ENCODE measurements at places on chromosomes 12 and 14. TPM values are rescaled to one million over a fixed set of nuclear protein-coding genes. Genes with fewer than 3 reads are reported as not detected.

The AP5M1 gene
- 13.1 TPM for total RNA-seq

The ERBB3 gene
- total RNA-seq = 1.8 TPM

The C12orf57 gene
- total RNA-seq = 105 TPM

The IKZF4 gene
- 1.9 TPM for total RNA-seq

The YEATS4 gene
- 99.7 TPM for total RNA-seq

The ESR2 gene
- 0.27 TPM for total RNA-seq

The HEBP1 gene
- 2.1 TPM for total RNA-seq

DNA sequence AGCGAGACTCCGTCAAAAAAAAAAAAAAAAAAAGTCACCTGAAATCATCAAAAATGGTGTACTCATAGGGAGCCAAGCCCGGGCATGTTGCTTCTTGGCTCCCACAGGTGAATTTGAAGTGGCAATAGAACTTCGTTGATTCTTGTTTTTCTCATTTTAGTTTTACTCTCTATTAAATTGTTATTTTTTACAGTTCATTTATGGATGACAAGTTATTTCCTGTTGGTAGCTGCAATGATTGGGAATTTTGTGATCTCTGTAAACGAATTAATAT, 1.3 kb downstream of the TM7SF3 start:
- DNase-seq = no peak

GRCh38 chr12:76299536-76300296, 48.5 kb downstream of the BBS10 start:
- peak; percentile 45 for DNase-seq

- no peak for DNase-seq
These were observed 58.0 kb upstream of the GSC start for GRCh38 chr14:94827711-94828447.

DNA sequence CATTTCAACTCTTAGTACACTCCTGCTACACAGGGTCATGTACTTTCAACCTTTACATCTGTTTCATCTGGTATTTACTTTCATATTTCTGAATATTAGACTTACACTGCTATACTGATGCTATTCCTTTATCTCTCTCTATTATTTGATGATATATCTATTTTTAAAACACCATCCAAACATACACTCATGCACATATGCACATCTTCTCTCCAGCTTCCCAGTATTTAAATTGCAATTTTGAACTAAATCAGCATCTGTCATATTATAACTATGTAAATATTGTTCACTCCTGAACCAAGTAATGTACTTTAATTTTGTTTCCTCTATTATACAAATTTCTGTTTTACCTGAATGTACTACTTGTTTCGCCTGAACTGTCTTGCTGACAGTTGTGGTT, 293.6 kb upstream of the FLRT2 start:
- DNase-seq = no peak

GRCh38 chr12:54012631-54013409, 4.0 kb downstream of the HOXC8 start:
- DNase-seq = no peak

DNA sequence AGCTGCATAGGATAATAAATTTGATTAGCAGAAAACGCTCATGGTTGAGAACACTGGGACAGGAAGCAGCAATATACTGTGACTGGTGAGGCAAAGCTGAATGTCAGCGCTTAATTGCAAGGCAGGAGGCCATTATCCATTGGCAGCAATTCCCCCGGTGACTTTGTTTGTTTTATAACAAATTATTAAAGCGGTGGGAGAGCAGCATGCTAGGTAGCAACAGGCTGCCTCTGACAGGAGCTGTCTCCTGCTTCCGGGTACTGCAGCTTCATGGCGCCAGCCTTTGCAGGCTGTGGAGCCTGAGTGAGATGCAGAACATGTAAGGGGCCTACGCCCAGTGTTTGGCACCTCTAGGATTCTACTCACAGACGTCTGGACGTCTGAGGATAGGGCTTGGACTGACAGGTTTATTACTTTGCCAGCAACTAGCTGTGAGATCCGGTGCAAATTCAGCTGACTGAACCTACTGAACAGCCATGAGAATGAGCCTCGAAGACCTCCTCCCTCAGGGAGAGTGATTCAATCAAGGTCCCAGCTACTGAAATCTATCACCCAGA, 82.1 kb upstream of the SSTR1 start:
- DNase-seq = peak; percentile 36

GRCh38 chr14:72243309-72244293, 311.4 kb downstream of the RGS6 start:
- DNase-seq = no peak

DNA sequence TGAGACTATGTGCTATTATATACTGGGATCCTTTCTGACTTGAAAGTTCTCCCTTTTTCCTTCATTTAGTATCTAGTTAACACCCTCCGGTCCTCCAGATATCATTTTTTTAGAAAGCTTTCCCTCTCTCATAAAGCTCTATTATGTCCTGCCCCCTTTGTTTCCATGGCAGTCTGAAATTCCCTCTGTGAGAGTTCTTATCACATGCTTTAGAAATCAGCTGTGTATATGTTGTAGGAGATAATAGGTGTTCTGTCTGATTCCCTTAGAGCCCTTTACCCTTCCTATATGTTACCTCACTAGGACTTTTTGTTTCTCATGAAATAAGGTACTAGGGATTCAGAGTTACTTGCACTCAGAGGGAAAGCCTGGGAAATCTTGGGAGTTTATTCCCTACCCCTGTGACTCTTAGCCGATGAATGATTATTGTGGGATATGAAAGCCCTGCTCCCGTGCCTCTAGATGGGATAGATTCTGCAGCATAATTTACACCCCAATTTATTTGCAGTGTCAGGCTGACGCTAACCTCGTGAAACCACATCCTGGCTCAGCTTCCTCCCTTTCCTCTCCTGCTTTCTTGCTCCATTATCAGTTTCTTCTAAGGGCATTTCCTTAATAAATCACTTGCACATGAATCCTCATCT, 448.4 kb downstream of the MDGA2 start:
- no peak for DNase-seq

DNA sequence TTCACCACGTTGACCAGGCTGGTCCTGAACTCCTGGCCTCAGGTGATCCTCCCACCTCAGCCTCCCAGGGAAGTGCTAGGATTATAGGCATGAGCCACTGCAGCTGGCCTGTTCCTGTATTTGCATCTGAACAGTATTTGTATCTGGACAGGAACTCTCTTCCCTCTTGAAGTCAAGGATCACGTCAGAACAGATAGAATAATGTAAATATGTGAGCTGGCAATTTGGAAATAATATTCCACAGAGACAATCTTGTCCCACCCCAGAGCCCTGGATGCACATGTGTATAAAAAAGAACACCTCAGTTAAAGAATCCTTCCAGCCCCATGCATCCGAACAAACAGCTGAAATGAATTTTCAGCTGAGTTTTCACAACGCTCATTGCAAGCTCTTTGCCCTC, 118.3 kb downstream of the VEZT start:
- DNase-seq = no peak

GRCh38 chr12:113987261-113988063, 21.3 kb upstream of the RBM19 start:
- no peak for DNase-seq

DNA sequence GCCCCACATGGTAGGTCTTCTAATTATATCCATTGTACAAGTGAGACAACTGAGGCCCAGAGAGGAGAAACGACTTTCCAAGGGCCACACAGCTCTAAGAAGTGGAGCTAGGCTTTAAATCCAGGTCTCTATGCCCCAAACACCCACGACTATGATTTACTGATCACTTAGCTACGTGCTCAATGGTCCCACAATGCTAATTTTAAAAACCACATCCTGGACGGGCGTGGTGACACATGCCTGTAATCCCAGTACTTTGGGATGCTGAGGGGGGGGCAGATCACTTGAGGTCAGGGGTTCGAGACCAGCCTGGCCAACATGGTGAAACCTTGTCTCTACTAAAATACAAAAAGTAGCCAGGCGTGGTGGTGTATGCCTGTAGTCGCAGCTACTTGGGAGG, 8.4 kb upstream of the MLEC start:
- DNase-seq = no peak

- DNase-seq = peak; percentile 62
These were observed 35.4 kb upstream of the RNASE3 start for GRCh38 chr14:20855652-20856291.

GRCh38 chr12:15427913-15428312, 105.6 kb downstream of the PTPRO start:
- DNase-seq = no peak

DNA sequence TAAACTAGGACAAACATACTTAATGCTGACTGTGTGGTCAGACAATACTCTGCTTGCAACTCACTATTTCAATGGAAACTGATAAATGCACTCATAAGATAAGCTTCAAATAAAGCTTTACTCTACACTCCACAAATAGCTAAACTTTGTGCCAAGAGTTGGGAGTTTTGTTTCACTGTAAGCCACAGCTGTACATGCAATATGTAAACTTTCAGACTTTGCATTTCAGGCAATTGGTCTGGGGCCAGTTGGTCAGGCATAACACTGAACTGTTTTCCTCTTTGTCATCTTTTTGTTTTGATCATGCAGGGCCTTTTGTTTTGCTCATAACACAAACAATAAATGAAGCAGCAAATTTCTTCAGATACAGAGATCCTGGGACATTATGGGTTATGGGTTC, 426.2 kb downstream of the IPO8 start:
- no peak for DNase-seq

- DNase-seq = no peak
These were observed 3.6 kb upstream of the BRMS1L start for GRCh38 chr14:35822501-35822900.
